NCI-H446 treated with DMSO at 0.1 percent for 48 hours (cell line): ENCODE measurements at places on chromosomes 4 and X.

- DNase-seq: no peak
Observed at GRCh38 chrX:113651306-113651705, 810.7 kb upstream of the AMOT start.

DNA sequence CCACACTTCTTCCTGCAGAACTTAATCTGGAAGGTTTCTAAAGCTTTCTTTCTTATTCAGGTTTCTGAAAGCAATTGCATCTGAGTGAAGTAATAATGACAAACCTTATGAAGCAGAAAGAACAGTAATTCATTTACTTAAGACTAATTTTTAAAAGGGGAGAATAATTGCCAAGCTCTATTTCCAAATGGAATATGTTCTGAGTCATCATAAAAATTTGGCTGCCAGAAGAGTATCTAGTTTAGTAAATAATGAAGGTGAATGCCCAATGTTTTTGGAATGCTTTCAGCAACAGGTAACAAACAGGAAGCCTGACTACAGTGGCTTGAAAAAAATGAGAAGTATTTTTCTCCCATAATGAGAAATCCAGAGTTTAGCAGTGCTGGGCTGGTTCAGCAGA is 227.3 kb upstream of the TET2 start:
- no peak for DNase-seq

DNA sequence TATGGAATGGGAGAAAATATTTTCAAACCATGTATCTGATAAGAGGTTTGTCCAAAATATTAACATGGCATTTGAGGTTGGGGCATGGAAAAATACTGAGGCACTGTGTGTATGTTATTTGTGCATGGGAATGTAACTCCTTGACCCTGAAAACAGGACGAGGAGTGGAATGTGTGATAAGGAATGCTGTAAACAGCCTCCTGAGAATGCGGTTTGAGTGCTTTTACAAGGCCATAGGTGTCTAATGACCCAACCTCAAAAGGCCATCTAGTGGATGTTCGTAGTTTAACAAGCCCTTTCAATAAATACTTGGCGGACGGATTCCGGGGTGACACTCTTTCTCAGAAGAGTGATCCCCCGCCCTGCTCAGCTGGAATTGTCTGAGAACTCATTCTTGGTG is 162.9 kb upstream of the USP9X start:
- DNase-seq: no peak

GRCh38 chr4:56958111-56958517 is 19.3 kb downstream of the NOA1 start:
- DNase-seq: peak; percentile 86

DNA sequence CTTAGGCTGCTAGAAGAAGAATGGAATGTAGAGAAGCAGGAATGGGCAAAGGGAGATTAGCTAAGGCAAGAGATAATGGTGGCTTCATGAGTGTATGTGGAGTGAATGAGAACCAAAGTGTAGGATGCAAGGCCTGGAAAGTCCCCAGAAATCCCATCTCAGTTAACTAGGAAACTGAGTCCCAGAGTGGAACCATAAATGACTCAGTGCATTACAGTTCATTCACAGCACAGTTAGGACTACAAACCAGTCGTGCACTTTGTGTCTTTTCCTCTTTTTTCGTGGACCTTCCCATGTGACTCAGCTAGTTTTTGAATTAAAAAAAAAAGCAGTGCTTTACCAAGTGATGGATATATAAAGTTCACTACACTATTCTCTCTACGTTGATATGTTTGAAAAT is 27.7 kb upstream of the REST start:
- DNase-seq: no peak

DNA sequence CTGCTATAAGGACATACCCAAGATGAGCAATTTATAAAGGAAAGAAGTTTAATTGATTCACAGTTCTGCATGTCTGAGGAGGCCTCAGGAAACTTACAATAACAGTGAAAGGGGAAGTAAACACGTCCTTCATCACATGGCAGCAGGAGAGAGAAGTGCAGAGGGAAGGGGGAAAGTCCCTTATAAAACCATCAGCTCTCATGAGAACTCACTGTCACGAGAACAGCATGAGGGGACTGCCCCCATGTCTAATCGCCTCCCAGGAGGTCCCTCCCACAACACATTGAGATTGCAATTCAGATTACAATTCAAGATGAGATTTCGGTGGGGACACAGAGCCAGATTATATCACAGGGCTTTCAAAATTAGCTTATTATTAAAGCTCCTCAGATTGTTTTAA is 209.5 kb upstream of the PPP3CA start:
- no peak for DNase-seq

- no peak for DNase-seq
Observed at GRCh38 chr4:176123710-176124407, 58.2 kb downstream of the WDR17 start.

DNA sequence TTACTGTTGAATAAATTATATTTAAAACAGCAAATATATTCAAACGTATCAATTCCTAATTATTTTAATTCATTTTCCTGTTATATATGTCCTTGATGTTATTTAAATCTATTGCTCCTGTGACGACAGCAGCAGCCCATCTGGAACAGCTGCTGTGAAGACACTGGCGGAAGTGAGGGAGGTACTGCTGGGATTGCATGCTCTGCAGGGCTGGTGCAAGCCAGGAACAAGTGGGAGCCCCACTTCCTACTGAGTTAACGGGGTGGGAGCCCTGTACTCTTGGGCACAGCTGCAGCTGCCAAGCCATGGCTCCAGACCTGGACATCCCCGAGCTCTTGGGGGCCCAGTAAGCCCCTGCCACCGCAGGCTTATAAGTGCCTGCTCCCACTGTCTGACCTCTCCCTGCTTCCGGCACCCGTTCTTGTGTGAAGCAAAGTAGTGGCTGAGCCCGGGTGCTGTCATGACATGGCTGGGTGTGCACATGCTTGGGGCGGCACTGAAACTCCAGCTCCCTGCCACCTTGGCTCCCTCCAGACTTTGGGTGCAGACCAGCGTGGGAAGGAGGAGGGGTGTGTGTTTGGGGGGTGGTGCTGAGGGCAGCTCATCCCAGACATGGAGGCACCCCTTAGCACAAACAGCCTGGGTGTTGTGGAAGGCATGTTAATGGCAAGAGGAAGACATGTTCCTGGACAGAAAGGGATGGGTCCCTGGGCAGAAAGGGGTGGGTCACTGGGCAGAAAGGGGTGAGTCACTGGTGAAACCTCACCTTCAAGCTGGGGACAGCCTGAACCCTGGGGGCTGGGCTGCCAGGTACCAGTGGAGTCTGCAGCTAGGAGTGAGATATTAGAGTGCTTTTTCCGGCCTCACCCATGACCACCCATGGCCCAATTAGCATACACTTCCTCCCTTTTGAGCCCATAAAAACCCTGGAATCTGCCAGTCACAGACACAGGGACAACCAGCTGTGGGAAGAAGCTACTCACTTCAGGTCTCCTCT is 1981.3 kb upstream of the IGFBP7 start:
- DNase-seq: no peak

DNA sequence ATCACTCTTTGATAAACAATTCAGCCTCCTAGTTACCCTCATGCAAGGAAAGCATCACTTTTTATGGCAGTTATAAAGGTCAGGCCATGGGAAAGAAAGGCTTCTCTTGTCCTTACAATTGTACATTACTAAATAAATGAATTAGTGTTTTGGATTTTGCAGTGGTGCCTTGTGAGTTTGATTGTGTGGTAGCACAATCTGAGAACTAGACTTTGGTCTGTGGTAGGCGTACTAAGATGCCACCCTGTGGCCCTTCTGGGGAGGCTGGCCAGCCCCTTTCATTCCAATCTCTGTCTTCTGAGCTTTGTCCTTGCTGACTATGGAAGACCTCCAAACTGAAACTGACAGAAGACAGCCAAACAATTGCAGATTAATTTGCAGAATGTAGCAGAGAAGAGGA is 14.6 kb upstream of the HNRNPD start:
- DNase-seq: no peak

DNA sequence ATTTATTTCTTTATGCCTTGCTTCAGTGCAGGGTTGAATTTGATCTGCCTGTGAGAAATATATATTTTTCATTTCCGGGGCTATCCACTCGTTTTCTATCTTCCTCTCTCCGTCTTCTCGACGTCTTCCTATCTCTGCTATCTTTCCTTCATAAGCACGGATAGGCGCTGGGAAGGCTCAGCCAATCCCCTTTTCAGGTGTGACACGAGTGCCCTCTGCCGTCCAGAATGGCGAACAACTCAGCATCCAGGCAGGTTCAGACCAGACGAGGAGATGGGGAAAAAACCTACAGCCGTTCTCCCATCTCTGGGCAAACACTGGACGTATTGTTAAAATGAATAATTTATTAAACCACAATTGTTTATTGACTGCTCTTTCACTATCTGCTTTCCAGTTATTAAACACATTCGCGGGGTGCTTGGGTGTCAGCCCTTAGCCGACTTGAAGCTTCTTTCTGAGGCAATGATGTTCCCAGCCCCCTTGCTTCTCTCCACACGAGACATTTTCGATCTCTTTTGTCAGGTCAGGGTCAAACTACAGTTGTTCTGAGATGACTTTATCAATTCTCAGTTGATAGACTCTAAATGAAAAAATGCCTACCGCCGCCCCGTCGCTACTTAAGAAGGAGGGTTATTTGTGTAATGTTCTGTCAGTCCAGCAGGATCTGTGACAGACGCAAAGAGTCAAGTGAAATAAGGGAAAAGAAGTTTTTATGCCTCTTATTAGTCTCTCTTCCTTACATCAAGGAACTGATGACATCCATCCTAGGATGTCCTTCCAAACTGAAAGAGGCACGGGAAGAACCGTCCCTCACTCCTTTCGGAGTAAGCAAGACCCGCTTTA is 96.3 kb upstream of the NOCT start:
- DNase-seq: no peak

GRCh38 chrX:50698944-50699343 is 115.0 kb downstream of the SHROOM4 start:
- DNase-seq: no peak

- peak; percentile 58 for DNase-seq
Observed at GRCh38 chr4:111630705-111631104, 514.5 kb upstream of the FAM241A start.

- DNase-seq: no peak
Observed at GRCh38 chrX:43882294-43882681, at the start of gene MAOB. MAOB (minus strand) TSS chrX:43882450; CDS start chrX:43882299, 151 bp downstream.

DNA sequence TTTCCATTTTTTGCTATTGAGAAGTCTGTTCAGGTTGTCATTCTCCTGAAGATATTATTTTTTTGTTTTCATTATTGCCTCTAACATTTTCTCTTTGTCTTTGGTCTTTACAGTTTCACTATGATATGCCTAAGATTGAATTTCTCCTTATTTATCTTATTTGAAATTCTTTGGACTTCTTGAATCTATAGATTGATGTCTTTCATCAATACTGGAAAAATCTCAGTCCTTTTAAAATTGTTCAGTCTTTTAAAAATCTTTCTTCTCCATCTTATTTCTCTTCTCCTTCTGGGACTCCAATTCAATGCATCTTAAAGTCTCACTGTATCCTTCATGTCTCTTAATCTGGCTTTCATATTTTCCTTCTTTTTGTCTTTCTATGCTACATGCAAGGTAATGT is 86.7 kb downstream of the KIT start:
- DNase-seq: no peak

- DNase-seq: no peak
Observed at GRCh38 chr4:103400405-103400804, 202.3 kb upstream of the CENPE start.

DNA sequence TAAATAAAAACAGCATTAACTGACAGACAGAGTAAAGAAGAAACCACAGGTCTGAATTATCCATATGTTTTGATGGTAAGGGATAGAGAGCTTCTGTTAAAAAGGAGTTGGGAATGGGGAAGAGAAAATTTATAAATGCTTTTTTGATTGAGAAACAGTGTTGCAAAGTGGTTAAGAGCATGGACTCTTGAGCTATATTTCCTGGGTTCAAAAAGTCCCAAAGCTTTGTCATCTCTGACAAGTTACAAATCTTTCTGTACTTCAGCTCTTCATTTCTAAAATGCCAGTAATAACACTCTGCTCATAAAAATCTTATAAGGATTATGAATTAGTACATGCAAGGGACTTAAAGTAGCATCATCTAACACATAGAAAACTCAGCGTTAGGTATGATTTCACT is 62.2 kb downstream of the N4BP2 start:
- no peak for DNase-seq

DNA sequence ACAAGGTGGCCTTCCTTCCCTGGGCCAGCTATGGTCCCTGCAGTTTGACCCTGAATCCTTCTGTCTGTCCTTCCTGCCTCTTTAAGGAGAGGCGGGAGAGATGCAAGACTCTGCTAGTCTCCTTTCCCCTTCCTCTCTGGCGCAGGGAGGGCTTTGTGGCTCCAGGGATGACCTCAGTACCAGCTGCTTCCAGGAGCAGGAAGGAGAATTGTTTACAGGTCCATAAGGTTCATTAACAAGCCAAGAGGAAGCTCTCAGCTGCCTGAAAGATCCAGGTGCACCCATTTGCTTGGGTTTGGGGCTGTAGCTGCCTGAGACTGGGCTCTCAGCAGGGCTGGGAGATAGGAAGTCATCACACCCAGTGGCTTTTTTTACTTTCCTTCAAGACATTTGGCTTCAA is 4.0 kb upstream of the FATE1 start:
- no peak for DNase-seq

- DNase-seq: no peak
Observed at GRCh38 chr4:31059753-31060522, 339.8 kb downstream of the PCDH7 start.

- no peak for DNase-seq
Observed at GRCh38 chr4:108193886-108194672, 25.3 kb upstream of the LEF1 start.

DNA sequence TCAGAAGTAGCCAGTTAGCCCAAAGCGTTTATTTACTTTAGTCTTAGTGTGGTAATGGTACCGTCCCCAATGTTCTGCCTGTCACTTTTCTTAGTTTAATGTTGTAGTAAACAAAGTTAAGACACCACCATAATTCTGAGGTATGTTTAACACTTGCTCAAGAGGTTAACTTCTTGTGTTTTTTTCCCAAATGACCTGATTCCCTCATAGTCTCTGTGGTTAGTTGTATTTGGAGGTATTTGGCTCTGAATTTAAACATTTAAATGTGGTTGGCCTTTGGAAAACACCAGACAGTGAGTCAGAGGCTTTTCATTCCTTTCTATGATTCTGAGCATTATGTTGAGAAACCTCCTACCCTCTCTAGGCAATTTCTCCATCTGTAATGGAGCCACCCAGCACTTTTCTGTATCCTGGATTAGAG is 47.9 kb downstream of the CXCL1 start:
- no peak for DNase-seq

DNA sequence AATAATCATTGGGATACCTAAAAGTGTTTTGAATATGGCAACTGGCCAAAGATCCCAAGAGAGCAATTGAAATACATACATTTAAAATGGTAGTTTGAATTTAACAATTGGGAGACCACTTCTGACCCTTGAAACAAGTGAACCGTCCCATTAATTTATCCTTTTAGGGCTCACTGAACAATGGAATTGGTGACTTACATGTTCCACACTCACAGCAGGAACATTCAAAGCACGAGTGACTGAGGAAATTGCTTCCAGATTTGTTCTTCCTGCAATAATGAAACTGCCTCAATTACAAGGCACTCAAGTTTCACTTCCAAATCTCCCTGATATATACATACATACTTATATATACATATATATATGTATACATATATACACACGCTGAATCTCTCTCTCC is 20.6 kb downstream of the SLC39A8 start:
- DNase-seq: no peak
